ENCODE measurements at places on chromosomes 3 and 15. TPM values are rescaled to one million over a fixed set of nuclear protein-coding genes. Genes with fewer than 3 reads are reported as not detected.

GRCh38 chr3:170321321-170322034, 36.0 kb upstream of the SKIL start:
- no peaks in the 10 kb centered on the region for H3K4me1 ChIP-seq
- no peak overlapping the region for H3K4me3 ChIP-seq
- no peak overlapping the region for H3K27ac ChIP-seq
- no peaks in the 10 kb centered on the region for H3K36me3 ChIP-seq

DNA sequence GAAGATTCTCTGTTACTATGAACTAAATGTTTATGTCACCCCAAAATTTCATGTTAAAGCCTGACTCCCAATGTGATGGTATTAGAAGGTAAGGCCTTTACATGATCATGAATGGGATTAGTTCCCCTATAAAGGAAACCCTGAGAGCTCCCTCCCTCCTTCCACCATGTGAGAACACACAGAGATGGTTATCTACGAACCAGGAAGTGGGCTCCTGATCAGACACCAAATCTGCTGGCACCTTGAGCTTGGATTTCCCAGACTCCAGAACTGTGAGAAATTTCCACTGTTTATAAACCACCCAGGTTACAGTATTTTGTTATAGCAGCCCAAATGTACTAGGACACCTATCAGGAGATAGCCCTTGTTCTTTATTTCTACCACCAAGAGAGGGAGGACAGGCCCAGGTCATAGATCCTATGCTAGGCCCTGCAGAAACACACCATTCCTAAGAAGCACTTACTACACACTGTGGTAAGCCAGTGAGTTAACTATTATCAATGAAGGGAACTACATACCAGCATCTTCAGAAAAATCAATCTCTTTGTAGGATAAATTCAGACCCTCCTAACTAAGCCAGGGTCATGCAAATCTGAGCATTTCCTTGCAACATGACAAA, 59.0 kb downstream of the PRKAR2A start:
- no peaks in the 10 kb centered on the region for H3K27me3 ChIP-seq
- DNase-seq, result no peak
- peaks cover 18% of the 10 kb centered on the region for H3K4me1 ChIP-seq
- peaks cover 6% of the 10 kb centered on the region for H3K36me3 ChIP-seq

SMCO1 gene
- polyA plus RNA-seq, result 4.1 TPM

FRMD4B gene
- polyA plus RNA-seq, result 3.0 TPM

DNA sequence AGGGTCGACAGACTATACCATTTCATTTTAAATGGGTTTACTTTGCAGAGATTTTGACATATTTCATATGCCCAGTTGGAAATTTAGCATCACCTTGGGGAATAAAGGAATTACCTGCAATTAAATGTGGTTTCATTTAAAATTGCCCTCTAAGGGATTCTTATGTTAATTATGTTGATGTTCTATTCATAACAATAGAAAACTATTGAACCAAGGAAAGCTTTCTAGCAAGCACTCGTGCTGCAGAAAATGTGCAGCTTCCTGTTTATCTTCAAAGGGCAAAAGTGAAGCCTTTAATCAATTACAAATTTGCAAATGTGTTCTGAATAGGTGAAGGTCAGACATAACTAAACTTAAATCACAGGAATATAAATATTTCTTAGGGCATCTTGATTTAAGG, 352.1 kb downstream of the CHST2 start:
- H3K4me1 ChIP-seq, result no peaks in the 10 kb centered on the region
- no peaks in the 10 kb centered on the region for H3K27me3 ChIP-seq
- DNase-seq, result no peak
- H3K27ac ChIP-seq, result no peak overlapping the region

GRCh38 chr15:94844538-94845389, 613.4 kb downstream of the MCTP2 start:
- peak overlapping the region; percentile 46 for H3K27ac ChIP-seq
- peak overlapping the region; percentile 48 for H3K4me3 ChIP-seq
- no peaks in the 10 kb centered on the region for H3K36me3 ChIP-seq
- peak; percentile 80 for DNase-seq

PIERCE2 gene
- polyA plus RNA-seq, result 6.1 TPM

DNA sequence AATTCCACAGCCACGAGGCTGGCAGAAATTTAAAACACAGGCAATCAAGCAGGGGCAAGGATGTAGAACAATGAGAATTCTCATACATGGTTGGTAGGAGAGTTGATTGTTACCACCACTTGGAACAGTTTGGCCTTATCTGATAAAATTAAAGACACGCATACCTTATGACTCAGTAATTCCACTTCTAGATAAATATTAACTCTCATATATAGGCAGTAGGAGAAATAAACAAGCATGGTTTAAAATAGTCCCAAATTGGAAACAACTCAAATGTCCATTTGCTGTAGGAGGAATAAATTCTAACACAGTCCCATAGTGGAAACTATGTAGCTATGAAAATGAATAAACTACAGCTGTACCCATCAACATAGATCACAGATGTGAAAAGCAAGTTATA, 42.3 kb upstream of the USP3 start:
- DNase-seq, result no peak
- H3K4me1 ChIP-seq, result no peaks in the 10 kb centered on the region
- no peak overlapping the region for H3K27ac ChIP-seq
- no peak overlapping the region for H3K4me3 ChIP-seq
- H3K36me3 ChIP-seq, result no peaks in the 10 kb centered on the region
- H3K27me3 ChIP-seq, result no peaks in the 10 kb centered on the region

DNA sequence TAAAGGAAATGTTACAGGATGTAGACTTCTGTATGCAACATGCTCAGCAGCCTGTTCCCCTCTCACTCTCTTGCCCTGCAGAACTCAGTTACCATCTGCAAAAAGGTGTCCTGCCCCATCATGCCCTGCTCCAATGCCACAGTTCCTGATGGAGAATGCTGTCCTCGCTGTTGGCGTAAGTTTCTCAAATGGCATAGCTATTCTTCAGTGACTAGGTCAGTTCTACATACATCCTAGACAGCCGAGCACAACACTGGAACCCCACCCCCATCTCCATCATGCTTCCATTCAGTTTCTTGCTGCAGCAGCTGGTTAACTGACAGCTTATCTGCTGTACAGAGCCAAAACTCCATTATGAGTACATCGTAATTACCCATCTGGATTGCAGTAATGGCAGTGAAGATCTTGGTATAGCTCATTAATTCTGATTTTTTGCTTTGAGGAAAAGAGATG, 4.5 kb downstream of the THBS1 start:
- H3K36me3 ChIP-seq, result no peaks in the 10 kb centered on the region
- H3K4me1 ChIP-seq, result no peaks in the 10 kb centered on the region
- no peaks in the 10 kb centered on the region for H3K27me3 ChIP-seq
- no peak for DNase-seq
